ENCODE measurements at places on chromosomes 4 and X.

DNA sequence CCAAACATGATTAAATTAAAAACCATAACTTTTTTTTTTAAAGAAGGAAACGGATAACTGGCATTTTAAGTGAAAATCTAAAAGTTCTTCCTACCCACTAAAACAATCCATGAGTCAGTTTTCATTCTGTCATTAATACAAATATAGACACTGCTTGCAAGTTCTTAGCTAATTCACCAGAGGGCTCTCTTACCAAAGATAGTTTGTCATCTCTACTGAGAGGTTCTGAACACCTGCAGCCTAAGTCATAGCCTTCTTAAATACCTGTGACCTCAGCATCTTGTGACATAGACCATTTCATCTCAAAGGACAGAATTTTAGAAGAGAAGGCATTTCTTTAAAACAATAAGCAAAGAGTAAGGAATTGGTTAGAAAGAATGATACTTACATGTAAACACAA, 65.3 kb upstream of the FAM120C start:
- DNase-seq = no peak

GRCh38 chrX:45191820-45192409, 8.8 kb downstream of the DIPK2B start:
- no peak for DNase-seq

DNA sequence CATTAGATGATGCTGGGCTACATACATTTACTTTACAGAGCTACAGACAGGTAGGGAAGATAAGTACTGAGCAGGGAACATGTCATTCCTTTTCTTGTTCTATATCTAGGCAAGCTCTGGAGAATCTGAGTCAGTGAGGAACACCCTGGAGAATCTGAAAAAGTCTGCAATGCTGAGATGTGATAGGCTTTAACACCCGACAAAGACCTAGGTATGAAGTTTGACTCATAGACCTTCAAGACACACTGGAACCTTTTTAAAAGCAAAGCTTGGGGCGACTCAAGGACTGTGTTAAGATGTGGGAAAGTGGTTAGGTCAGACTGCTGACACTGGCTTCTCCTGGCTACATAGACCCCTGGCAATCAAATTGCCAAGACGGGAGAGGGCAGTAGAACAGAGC, 42.8 kb downstream of the OSTC start:
- DNase-seq = no peak

- no peak for DNase-seq
Observed at GRCh38 chrX:41293269-41293668, 40.7 kb upstream of the DDX3X start.

GRCh38 chrX:2627272-2627867, 63.7 kb upstream of the CD99 start:
- DNase-seq = no peak

- DNase-seq = no peak
Observed at GRCh38 chr4:141860974-141861373, 224.6 kb downstream of the IL15 start.

DNA sequence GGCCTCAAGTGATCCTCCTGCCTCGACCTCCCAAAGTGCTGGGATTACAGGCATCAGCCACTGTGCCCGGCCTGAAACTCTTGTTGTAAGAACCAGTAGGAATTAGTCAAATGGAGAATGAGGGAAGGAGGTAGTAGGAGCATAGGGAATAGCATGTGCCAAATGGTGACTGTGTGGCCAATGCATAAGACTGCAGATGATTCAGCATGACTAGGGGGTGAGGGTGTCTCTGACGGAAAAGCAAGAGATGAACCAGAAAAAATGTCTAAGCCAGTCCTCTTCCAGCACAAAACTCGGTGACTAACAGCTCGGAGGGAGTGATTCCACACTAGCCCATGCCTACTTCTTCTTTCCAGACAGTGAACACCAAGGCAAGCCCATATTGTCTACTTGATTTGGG, 58.2 kb upstream of the DUSP21 start:
- DNase-seq = no peak

GRCh38 chr4:109383823-109384222, 49.8 kb upstream of the SEC24B start:
- no peak for DNase-seq

DNA sequence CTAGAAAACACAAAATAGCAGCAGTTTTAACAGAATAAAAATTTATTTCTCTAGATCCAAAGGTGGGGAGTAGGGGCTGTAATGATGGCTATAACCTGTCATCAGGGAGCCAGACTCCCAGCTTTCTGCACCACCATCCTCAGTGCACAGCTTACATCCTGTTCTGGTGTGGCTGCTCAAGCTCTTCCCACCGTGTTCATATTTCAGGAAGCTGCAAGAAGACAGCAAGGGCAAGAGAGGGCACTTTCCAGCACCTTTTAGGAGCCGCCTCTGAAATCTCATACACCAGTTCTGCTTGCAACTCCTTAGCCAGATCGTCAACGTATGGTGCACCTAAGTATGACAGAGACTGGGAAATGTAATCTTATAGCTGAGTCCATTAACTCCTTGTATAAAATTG, 253.7 kb downstream of the CENPC start:
- no peak for DNase-seq

DNA sequence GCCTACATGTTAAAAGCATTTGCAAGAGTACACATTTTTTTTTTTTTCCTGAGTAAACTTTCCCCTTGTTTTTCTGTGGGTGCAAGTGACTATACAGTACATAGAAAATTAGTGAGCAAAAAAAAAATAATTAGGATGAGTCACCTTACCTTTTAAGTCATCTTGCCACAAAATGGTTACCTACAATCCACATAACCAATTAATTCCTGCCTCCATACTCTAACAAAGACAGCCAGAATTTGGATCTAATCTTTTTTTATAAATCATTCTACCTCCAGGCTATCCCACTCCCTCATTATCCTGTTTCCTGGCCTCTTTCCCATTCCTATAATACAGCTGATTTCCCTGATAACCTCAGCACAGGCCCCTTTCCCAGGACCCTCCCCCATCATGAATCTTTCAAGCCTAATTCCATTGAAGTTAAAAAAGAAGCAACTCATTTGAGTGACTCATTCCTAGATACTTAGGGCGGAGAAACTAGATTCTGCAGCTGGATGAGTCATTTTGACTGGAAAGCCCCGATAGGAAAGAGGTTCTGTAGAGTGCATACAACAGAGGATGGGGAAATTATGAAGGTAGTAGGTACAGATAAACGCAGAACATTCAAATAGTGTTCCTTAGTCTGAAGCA, 128.2 kb downstream of the C4orf51 start:
- DNase-seq = peak; percentile 30

GRCh38 chr4:132396636-132397035, 752.5 kb upstream of the PCDH10 start:
- DNase-seq = no peak

DNA sequence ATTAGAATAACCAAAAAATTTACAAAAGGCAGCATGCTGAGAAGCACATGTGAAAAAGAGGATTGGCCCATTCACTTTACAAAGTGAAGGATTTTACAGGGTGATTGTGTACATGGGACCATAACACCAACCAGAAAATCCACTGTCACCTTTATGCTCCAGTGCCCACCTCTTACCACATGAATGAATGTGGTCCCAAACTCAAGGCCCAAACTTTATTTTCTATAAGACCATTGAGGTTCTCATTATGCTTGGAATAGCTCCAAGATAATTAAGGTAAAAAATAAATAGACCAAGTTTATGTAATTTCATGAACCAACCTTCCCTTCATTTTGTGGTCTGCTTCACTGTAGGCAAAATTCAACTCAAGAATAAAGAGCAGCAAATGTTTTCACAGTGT, 24.3 kb upstream of the MYOZ2 start:
- DNase-seq = no peak

GRCh38 chr4:16449406-16449805, 223.1 kb upstream of the TAPT1 start:
- no peak for DNase-seq

GRCh38 chrX:144916785-144917184, 330.5 kb upstream of the SPANXN1 start:
- no peak for DNase-seq

GRCh38 chrX:101347859-101348451, 587 bp downstream of the TIMM8A start:
- DNase-seq = no peak

DNA sequence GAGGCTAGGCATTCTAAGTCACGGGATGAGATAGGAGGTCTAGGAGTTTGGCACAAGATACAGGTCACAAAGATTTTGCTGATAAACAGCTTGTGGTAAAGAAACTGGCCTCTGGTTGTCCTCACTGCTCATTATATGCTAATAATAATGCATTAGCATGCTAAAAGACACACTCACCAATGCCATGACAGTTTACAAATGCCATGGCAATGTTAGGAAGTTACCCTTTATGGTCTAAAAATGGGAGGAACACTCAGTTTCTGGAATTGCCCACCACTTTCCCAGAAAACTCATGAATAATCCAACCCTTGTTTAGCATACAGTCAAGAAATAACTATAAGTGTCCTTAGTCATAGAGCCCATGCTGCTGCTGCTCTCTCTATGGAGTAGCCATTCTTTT, 286.9 kb downstream of the ZNF674 start:
- DNase-seq = no peak

GRCh38 chr4:130922955-130923354, 1827.0 kb downstream of the C4orf33 start:
- no peak for DNase-seq

DNA sequence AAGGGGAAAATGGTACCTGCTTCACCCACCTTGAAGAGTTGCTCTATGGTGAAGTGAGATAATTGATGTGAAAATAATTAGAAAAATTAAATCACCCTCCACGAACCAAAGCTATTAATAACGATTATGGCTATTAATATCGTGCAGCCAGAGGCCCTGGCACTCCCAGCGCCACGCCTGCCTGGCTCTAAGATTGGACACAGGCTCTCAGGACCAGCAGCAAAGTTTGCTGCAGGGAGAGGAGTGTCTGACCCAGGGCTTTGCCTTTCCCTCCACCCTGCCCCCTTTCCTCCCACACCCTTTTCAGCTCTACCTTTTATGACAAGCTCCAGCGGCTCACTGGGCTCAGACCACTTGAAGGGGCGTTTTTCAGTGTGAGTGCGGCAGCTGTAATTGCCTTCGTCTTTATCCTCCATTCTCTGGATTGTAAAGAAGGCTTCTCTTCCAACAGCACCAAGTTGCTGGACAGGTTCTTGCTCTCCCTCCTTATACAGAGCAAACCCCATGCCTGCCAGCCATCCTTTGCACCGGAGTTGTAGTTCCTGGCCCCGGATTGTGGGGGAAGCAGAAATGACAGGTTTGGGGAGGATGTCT, 11.5 kb downstream of the IGSF1 start:
- no peak for DNase-seq

DNA sequence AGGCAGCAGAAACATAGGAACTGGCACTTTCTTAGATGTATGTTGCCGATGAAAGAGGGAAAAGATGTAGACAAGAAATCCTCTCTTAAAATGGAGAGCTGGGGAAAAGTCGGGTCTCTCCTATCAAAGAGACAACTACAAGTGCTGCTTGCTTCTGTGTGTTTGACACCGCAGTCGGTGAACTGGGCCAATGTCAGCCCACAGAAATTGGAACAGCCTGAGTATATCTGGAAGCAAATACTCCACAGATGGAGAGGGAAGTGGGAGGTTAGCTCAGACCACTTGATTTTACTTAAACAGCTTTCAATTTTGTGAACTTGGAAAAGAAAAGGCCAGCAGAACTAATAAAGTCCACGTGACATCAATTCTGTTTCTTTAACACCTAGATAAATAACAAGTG, 230.9 kb upstream of the FAT1 start:
- no peak for DNase-seq

DNA sequence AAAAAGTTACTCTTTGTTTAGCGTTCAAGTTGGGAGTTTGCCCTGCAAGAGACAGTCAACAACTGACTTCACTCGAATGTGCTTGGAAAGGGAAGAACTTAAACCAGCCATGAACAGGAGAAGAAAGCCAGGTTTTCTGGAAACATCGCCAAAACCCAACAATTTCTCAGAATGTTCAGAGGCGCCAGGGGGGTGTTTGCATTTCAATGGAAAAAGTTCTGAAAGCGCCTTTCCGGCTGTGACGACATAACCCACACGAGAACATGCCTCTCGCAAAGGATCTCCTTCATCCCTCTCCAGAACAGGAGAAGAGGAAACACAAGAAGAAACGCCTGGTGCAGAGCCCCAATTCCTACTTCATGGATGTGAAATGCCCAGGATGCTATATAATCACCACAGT, 78.1 kb upstream of the ADGRA3 start:
- no peak for DNase-seq

DNA sequence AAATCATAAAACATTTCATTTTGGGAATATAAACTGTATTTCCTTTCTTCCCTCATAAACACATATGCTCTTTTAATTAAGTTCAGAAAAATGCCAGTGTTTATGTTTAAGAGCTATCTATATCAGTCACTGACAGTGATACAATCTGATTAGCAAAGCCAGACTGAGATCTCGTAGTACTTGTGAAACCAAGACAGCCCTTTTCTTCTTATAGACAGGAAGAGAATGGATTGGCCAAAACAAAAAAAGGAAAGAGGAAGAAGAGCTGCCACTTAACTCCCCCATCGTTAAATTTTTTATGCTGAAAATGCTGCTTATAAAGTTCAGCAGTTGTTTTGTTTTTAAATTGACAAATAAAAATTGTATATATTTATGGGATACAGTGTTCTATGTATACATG, 87.4 kb downstream of the PLAC1 start:
- DNase-seq = no peak

- DNase-seq = no peak
Observed at GRCh38 chr4:17721496-17722355, 59.7 kb downstream of the FAM184B start.

DNA sequence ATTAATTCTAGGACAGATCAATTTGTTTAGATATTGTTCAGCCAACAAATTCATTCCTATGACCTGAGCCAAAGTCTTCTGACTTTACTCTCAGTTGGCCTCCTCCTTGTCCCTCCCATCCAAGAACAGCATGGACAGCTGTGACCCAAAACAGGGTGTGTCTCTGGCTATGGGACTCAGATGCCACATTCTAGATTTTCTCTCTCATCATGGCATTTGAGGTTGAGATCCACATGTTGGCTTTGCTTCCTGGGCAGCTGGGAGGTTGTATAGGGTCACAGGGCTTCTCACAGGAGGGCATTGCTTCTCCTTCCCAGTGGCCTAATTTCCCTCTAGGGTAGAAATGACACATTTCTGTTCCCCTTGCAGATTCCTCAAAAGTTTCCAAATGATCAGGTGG, 22.6 kb upstream of the EGF start:
- no peak for DNase-seq

DNA sequence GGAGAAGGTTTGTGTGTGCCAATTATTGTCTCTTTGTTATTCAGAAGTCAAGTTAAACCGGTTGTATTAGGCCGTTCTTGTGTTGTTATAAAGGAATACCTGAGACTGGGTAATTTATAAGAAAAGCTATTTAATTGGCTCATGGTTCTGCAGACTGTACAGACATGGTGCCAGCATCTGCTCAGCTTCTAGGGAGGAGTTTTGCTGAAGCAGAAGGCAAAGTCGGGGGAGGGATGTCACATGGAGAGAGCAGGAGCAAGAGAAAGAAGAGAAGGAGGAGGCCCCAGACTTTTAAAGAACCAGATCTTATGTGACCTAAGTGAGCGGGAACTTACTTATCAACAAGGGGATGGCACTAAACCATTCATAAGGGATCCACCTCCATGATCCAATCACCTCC, 349.3 kb upstream of the PCDH18 start:
- no peak for DNase-seq
